Right hindlimb (tissue), 1 donor: ENCODE measurements at places on chromosomes 3 and 15.

DNA sequence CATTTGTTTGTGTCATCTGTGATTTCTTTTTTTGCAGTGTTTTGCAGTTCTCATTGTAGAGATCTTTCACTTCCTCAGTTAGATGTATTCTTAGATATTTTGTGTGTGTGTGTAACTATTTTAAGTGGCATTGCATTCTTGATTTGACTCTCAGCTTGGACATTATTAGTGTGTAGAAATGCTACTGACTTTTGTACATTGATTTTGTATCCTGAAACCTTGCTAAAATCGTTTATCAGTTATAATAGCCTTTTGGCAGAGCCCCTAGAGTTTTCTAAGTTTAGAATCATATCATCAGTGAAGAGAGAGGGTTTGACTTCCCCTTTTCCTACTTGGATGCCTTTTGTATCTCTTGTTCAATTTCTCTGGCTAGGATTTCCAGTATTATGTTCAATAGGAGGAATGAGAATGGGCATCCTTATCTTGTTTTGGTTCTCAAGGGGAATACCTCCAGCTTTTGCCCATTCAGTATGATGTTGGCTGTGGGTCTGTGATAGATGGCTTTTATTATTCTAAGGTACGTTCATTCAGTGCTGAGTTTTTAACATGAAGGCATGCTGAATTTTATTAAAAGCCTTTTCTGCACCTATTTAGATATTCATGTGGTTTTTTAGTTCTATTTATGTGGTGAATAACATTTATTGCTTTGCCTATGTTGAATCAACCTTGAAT is 211.7 kb downstream of the MBNL1 start:
- no peak for DNase-seq

- no peak for DNase-seq
These were observed 1.4 kb downstream of the DUT start for GRCh38 chr15:48332642-48333034.

- DNase-seq: no peak
These were observed 682 bp downstream of the ETFA start for GRCh38 chr15:76310475-76311099.

GRCh38 chr15:78689626-78690025 is 48.6 kb upstream of the CHRNB4 start:
- DNase-seq: no peak

DNA sequence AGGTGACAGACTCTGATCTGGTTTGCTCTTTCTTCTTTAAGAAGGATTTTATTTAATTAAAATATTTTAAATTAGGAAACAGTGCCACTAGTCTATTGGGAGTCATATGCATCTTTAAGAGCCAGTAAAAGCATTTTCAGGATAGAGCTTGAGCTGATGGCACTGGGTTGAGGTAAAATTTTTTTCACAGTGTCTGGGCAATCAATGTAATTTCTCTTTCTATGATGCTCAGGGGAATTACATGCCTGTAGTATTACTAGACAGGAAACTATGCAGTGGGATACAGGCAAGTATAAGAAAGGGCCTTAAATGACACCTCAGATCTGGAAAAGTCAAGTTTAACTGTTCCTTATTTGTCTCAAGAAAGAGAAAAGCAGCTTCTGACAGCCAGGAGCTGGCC is 76.4 kb downstream of the GAP43 start:
- DNase-seq: no peak

DNA sequence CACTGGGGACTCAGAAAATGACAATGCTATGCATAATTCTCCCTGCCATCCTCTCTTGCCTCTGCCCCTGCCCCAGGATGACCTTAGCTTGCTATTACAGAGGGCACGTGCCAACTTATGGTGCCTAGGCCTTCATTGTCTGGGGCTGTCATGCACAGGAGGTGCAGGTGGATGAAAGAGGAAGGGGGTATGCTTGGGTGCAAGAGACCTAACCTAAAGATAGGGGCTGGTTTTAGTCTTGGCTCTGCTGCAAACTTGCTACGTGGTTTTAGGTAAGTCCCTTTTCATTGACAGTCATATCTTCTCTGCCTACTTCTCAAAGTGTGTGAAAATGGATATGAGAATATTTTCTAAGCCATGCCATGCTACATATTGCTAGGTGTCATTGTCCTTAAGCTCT is 161.3 kb downstream of the EPHB1 start:
- no peak for DNase-seq

DNA sequence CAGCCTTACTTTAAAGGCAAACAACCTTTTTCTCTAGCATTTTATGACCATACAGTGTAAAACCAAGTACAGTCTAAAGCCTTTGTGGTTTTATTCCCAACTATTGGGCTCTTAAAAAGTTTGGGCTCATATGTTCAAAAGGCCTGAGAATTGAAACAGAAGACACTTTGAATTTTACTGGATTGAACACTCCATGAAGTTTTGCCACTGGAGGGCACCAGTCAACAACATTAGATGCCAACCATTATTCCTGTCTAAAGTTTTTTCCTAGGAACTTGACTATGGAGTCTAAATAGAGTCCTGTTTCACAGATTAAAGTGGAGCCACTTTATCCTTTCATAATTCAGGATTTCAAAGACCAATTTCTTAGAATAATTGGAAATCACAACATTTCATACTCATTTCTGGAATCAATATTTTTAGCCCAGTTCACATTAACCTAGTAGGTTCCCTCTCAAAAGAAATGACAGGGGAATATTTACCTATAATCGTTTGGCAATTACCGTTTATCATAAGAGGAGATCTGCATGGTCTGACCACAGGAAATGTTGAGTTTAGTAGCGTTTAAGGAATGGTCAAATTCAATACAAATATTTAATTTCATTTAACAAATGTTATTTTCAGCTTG is 244.1 kb upstream of the PDZRN3 start:
- DNase-seq: peak; percentile 77

DNA sequence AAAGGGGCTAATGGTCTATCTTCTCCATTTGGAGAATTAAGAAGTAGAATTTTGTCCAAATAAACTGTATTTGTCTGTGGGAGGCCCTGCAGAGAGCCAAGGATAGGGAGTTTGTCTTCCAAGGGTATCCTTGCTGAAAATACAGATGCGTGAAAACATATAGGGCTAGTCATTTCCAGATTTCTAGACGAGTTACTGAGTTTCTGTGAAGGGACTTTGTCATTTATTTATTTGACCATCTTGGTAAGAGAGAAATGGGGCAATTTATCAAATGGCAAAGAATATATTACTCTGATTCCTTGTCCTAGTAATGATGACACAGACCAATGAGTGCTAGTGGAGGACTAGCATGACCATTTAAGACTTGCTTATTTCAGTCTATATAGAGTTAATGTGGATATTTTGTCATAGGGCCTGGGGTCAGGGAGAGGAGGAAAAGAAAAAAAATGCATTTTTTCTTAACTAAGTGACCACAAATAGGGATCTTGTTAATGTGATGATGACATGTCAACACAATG is 376.6 kb upstream of the ONECUT1 start:
- no peak for DNase-seq

DNA sequence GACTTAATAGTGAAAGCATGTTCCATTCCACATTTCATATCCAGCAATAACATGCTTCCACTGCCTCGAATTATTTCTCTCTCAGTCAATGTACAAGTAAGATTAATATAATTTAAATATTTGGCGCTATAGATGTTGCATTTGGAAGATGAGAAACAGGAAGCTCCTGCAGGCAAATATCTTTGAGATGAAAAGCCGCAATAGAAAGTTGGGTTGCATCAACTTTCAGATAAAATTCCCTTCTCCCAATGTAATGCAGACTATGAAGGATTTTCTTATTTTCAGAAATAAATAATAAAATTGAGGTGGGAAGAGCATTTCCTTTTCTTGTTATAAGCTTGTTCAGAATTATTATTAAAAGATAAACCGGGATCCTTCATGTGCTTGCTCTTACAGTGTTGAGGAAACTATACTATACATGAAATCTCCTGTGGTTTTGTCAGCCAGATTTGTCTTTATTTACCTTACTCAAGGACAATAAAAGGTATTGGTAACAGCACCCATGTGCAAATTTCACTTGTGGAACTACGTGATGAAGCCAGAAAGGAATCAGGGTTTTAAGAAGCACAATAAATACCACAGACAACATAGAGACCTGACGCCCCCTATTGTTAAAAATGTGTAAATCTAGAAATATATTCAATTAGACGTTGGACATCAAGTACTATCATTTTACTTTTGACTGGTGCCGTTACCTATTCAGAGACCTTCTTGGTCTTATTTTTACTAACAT is 307.0 kb downstream of the ARPP21 start:
- no peak for DNase-seq

DNA sequence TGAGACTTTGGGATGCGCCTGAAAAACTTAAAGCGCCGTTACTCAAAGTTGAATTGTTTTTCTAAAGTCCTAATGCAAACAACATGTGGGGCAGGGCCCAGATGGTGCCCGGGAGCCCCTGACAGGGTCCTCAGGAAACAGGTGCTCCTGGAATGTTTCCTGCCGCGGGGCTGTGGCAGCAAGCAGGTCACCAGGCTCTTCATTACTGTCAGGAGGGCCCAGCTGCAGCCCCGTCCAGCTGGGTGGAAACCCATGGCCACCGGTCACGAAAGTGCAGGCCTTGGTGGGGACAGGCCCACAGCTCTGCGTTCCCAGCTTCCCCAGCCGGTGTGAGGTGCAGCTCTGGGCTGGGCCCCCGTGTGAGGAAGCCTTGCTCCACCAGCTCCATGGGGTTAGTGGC is 63.9 kb upstream of the GATA2 start:
- no peak for DNase-seq

GRCh38 chr15:63530235-63530634 is 25.8 kb downstream of the USP3 start:
- DNase-seq: no peak

DNA sequence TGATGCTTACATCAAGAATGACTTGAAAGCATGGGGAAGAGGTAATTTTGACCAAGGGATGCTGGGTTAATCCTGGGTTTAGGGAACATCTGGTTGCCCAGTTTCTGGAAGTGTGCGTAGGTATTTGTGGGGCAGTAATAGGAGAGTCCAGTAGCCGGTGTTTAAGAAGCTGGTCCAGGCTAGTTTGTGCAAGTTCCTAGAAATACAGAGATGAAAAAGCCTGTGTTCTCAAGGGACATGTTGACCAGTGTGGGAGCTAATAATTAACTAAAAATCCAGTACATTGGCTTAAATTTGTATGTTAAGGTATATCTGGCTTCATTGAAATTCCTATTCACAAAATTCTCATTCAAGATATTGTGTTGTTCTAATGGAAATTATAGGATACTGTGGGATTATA is 51.2 kb downstream of the UBE2E2 start:
- DNase-seq: no peak

- no peak for DNase-seq
These were observed 78.7 kb downstream of the ZNF385D start for GRCh38 chr3:21672303-21672702.

DNA sequence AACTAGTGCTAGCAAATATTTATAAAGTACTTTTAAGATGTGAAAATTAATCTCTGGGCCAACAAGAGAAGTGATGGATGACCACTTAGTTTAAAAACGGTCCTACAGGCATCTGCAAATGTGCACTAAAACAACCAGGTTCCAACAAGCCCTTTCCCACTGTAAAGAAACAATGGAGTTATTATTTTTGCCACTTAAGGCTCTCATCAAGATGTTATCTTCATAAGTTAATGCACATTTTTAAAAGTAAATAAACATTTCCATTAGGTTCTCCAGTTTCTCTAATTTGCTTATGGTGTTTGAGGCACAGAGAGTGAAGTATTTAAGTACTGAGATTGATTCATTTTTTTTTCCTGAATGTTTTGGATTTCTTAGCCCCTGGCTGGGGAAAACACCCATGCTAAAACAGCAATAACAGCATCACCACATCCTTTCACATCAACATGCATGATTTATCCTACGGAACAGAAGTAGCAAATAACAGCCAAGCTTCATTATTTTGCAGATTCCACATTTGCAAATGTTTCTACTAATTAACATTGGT is 20.8 kb downstream of the ABI3BP start:
- no peak for DNase-seq

GRCh38 chr3:22419261-22419660 is 668.3 kb upstream of the ZNF385D start:
- no peak for DNase-seq

- DNase-seq: no peak
These were observed 150.0 kb downstream of the CLSTN2 start for GRCh38 chr3:140085001-140085400.

- DNase-seq: no peak
These were observed 583.8 kb upstream of the ZNF717 start for GRCh38 chr3:76369170-76369569.

DNA sequence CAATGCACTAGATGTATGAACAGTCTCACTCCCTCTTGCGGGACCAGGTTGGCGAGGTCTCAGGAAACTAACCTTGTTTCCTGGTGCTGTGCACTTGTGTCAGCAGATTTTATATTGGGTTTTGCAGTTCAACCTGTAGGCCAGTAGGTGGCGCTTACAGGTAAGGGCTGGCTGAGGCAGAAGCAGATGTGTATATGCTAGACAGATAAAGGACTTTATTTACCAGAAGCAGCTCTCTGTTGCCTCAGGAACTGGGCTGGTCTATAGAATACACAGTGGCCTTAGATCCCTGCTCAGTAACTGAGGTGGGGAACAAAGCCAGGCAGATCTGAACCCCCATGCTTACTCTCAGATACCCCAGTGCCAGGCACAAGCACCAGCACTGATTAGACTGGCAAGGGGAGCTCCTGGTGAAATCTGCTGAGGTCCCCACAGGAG is 296.8 kb downstream of the DOCK3 start:
- DNase-seq: no peak

DNA sequence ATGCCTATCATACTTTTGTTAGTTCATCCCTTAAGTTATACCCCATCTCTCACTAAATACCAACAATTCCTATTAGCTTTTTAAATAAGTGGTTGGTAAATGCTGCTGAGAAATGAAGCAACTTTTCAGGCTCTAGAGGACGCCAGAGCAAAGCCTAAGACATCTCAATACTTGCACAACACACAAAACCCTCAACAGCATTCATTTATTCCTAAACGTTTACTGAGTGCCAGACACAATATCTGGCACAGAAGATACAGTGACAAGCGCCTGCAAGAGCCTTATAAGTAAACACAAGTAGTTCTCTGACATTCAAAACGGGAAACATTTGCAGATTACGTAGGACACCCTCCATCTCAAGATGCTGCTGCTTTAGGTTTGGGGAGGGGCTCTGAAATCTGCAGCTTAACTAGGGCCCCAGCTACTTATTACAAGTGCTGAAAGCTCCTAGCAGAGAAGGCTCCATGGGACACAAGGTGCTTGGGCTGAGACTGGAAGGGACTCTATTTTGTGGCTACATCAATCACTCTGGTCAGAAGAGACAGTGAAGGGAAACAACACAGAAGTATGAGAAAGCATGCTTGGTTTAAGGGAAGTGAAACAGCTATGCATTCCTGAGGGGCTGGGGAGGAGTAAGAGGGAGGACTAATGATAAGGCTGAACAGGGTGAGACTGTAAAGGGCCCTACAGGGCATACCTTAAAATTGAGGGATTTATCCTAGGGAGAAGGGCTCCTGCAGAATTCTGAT is 311.3 kb downstream of the PLCL2 start:
- no peak for DNase-seq

DNA sequence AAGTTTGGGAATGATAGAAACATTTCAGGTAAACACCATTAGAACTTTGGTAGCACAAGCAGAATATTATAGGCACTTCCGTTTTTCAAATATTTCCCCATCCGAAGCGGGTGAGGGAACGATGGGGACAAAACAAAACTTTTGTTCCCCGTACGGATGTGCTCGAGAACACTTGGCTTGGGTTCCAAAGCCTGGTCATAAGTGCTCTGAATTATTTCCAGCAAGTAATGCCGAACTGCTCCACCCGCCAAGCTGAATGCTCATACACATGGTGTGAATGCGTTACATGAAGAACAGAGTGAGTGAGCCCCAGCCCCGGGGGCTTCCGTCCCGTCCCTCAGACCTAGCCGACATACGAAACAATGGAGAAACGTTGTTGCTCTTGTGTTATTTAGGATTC is 438.2 kb upstream of the ARRDC4 start:
- DNase-seq: peak; percentile 57
